ENCODE measurements at places on chromosomes 2 and 18.

DNA sequence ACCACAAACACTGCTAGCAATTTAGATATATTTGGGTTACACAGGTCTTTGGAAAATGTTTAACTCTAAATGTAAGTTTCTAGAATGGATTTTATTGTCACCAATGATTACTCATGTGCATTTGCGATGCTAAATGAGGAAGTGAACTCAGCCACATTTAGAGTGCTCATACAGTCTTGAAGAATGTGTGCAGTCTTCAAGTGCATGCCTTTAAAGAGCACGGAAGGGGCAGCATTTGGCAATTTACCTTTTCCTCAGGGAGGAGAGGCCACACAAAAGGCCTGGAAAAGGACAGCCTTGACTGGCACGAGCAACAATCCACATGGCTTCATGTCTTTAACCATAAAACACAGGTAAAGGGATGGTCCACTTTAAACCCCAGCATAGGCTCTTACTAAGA lies 78.5 kb upstream of the STK17B start:
- no peak for DNase-seq

- DNase-seq: peak; percentile 50
Measured at GRCh38 chr2:27960237-27960912, 69.8 kb downstream of the BABAM2 start.

DNA sequence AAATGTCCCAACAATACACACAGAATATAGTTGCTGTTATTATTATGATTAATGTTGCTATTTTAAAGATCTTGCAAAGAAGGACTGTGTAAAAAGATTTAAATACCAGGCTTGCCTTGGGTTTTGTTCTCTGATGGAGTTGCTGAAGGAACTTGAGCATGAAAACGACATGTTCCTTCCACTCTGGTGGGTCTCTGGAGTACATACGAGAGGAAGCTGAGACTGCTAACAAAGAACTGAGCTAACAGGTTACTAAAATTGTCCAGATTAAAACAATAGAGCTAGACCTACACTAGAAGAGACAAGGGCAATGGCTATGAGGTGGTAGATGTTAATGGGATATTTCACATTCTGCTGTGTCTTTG lies 612.2 kb downstream of the TSN start:
- no peak for DNase-seq

DNA sequence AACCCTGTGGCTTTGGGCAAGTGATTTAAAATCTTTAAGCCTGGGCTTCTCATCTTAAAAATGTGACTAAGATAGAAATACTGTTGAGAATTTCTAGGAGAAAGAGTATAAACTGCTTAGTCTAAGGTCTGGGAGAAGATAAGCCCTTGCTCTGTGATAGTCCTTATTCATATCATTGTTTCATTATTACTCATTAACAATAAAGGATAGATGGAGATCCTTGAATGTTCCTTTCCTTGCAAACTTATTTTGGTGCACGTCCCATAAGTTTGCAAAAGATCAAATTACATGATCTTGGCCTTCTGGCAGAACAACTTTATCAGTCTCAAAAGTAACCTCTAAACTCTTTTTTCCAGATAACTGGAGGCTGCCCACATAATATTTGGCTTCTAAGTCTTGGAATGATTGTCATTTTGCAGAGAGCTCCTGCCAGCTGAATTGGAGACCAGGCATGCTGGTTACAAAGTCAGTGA lies 138.3 kb downstream of the FAM124B start:
- DNase-seq: no peak

- no peak for DNase-seq
Measured at GRCh38 chr2:137925599-137925998, 38.7 kb upstream of the HNMT start.

- no peak for DNase-seq
Measured at GRCh38 chr2:179129574-179130238, 79.8 kb upstream of the CCDC141 start.

DNA sequence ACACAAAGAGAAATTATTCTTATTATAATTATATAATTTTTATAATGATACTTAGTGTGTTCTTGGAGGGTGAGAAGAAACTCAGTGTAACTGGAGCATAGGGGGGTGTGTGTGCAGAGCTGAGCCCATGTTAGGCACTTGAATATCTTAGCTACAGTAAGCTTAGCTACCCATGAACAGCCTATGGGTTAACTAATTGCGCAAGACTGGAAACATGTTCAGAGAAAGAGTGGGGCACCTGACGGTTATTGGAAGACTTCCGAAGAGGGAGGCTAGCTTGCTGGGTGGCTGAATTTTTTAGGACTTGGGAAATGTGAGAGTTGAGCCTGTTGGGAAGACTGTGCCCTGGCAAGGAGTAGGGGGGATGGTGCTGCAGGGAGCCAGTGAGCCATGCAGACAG lies 229.2 kb downstream of the SLC4A3 start:
- no peak for DNase-seq

GRCh38 chr2:37665043-37665442 lies 6.4 kb downstream of the CDC42EP3 start:
- no peak for DNase-seq

DNA sequence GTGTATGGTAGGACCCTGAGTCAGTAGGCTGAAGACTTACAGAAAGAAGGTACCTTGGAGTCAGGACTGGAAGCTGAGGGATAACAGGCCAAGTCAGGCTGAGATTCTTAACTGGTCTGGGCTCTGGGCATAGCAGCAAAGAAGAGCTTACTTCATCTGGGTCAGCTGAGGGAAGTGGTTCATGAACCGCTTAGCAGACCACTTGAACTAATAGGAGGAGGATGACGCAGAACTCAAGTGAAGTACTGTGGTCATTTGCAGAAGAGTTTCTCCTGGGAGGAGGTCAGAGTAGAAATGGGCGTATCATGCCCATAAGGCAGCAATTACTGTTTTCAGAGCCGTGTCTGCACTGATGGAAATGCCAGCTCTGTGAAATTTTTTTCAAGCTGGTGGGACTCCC lies 164.5 kb downstream of the LCLAT1 start:
- DNase-seq: no peak

- no peak for DNase-seq
Measured at GRCh38 chr2:143968860-143969259, 551.1 kb downstream of the ZEB2 start.

- no peak for DNase-seq
Measured at GRCh38 chr18:35192415-35192814, 48.4 kb upstream of the ZNF397 start.

DNA sequence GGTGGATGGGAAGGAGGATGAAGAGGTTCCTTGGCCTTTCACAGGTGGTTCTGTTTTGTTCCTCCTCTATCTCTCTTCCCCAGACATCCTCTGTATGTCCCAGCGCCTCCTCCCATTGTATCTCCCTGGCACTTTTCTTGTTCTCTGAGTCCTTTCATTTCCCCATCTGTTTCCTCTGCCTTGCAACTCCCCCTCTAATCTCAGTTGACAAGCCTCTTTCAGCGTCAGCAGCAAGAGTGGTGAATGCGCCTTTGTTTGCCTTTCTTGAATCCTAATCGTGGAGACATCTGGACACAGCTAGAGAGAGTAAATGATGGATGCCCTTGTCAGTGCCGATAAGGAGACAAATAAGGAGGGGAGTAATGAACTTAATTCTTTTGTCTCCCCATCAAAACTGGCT lies 167.0 kb downstream of the NDUFA10 start:
- DNase-seq: no peak

GRCh38 chr18:13893418-13893760 lies 21.9 kb downstream of the MC2R start:
- DNase-seq: no peak

- no peak for DNase-seq
Measured at GRCh38 chr2:216293883-216294282, 78.4 kb downstream of the MARCHF4 start.

GRCh38 chr2:53131416-53131815 lies 636.2 kb upstream of the CHAC2 start:
- no peak for DNase-seq

All from HFF-Myc (cell line).